ENCODE measurements at places on chromosomes 5 and 9.

- DNase-seq, result peak; percentile 42
Observed at GRCh38 chr5:172173564-172174153, 14.4 kb downstream of the STK10 start.

DNA sequence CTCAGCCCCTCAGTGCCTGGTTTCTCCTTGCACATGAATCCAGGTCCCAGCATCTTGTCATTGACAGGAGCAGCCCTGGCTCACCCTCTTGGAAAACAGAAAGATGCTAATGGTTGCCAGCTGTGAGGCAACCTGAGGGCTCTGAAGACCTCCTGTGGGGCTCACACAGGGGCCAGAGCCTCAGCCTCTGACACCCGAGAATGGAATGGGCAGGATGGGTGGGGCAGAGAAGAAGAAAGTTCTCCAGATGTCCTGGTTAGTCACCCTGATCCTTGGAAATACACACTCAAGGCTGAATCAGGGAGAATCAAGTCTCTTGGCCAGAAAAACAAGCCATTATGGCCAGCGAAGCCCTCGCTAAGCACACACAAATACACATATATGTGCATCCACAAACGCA lies 32.3 kb upstream of the SPATA31E1 start:
- DNase-seq, result no peak

DNA sequence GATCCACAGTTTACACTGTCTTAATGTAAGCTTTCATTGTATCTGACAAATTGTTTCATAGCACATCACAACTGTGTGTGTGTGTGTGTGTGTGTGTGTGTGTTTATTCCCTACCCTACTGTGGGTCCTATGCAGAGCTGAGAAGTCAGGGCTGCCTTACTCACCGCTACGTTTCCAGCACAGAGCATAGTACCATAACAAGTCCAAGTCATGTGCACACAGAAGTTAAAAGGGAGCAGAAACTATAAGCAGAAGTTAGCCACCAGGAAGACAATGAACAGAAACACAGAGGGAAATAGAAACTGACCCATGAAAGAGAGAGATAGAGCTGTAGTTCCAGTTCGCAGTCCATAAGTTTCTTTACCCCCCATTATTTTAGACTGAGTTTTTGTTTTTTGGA lies 38.2 kb upstream of the DMXL1 start:
- no peak for DNase-seq

GRCh38 chr5:15452781-15453180 lies 47.2 kb upstream of the FBXL7 start:
- no peak for DNase-seq

DNA sequence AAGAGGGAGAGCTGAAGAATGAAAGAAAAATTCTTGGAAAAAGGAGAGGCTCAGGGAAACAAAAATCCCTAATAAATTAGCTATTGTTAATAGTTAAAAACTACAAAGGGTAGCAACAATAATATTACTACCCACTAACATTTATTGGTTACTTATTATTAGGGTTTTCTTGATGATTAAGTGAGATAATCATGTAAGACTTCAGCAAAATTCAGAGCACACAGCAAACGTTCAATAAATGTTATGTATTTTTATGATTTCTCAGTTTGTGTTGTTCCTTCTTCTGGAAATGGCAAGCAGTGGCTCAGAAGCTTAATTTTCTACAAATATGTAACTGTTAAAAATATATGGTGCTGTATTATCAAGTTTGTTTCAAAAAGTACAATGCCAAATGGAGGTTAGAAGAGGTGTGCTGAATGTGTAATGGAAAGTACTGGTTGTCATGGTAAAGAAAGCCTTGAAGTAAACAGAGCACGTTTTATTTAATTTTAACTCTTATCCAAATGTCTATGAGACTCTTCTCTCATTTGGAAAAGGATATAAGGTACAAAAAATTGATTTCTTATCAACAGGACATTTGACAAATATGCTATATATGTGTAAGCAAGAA lies 226.0 kb upstream of the ATP10B start:
- DNase-seq, result no peak

- peak; percentile 25 for DNase-seq
Observed at GRCh38 chr9:7967093-7967827, 167.7 kb upstream of the DMAC1 start.

DNA sequence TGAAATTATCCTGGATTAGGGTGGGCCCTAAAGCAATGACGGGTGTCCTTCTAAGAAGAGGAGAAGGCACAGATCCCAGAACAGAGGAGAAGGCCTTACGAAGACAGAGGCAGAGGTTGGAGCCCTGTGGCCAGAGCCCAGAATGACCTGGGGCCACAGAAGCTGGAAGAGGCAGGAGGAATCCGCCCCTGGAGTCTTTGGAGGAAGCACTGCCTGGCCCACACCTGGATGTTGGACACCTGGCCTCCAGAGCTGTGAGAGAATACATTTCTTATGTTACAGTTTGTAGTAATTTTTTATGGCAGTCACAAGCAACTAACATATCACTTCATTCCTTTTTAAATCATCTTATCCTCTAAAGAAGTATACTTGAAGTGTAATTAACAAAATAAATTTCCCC lies 8.5 kb downstream of the MRPL36 start:
- DNase-seq, result no peak

GRCh38 chr5:121189342-121190305 lies 662.1 kb upstream of the FTMT start:
- no peak for DNase-seq

GRCh38 chr5:54136516-54137440 lies 173.6 kb downstream of the ARL15 start:
- no peak for DNase-seq

- no peak for DNase-seq
Observed at GRCh38 chr5:14706615-14707021, 42.1 kb downstream of the OTULIN start.

DNA sequence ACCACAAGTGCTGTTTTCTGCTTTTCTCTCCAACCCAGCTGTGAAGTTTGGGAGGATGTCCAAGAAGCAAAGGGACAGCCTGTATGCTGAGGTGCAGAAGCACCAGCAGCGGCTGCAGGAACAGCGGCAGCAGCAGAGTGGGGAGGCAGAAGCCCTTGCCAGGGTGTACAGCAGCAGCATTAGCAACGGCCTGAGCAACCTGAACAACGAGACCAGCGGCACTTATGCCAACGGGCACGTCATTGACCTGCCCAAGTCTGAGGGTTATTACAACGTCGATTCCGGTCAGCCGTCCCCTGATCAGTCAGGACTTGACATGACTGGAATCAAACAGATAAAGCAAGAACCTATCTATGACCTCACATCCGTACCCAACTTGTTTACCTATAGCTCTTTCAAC lies 145.2 kb downstream of the RORB start:
- no peak for DNase-seq

GRCh38 chr5:612498-613424 lies 621 bp downstream of the CEP72 start:
- DNase-seq, result no peak

GRCh38 chr9:106619211-106619610 lies 243.8 kb upstream of the ZNF462 start:
- no peak for DNase-seq

GRCh38 chr5:162068412-162068811 lies 839 bp downstream of the GABRG2 start:
- no peak for DNase-seq

GRCh38 chr9:100449420-100449819 lies 22.5 kb downstream of the MSANTD3 start:
- no peak for DNase-seq

DNA sequence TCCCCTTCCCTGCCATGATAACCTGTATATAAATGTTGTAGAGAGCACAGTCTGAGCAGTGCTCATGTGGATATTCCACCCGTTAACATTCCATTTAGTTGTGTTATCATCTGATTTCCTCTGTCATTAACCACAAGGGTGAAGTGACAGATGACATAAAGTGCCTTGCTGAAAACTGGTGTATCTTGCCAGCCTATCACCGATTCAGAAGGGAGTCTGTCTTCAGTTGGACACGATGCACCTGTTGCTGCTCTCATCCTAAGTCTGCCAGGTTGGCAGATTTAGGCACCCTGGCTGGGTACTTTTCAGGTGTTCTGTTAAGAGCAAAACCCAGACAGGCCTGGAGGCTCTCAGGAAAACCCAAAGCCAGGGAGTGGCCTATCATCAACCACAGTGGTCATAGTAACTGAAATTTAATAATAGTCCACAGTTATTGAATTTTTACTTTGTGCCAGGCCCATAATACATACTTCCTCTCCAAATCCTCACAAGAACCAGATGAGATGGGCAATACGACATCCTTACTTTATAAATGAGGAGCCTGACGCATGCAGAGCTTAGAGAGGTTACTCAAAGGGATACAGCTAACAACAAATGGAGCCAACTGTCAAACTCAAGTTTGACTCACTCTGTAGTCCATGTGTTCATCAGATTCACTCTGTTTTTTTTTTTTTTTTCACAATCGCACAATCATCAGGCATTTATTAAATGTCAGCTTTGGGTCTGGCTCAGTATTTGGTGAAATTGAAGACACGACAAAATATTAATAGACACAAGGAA lies 100.7 kb upstream of the SPRY4 start:
- no peak for DNase-seq

DNA sequence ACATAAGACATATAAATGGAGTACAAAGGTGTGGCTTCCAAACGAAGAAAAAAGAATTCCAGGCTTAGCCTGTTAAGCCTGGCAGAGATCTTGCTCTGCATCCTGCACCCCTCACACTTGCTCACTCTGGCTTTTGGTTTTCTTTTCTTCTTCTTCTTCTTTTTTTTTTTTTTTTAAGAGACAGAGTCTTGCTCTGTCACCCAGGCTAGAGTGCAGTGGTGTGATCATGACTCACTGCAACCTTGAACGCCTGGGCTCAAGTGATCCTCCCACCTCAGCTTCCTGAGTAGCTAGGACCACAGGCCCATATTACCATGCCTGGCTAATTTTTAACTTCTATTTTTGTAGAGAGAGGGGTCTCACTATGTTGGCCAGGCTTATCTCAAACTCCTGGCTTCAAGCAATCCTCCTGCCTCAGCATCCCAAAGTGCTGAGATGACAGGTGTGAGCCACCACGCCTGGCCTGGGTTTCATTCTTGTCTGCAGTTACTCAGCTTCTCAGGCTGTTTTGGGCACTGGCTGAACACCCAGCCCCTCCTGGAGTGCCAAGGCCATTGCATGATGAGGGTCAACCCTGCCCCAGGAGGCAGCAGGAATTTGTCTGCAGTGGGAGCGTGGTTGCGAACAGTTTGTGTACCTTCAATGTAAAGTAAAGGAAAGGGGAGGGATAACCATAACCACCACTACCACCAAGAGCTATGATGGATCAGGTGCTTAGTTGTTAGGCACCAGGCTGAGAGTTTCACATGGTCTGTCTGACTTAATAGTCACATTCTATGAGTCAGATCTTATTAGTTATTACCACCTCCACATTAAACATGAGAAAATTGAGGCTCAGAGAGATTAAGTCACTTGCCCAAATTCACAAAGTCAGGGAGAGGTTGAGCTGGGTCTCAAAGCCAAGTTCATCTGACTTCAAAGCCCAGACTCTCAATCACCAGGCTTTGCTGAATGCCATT lies 219.2 kb upstream of the PANK3 start:
- no peak for DNase-seq

DNA sequence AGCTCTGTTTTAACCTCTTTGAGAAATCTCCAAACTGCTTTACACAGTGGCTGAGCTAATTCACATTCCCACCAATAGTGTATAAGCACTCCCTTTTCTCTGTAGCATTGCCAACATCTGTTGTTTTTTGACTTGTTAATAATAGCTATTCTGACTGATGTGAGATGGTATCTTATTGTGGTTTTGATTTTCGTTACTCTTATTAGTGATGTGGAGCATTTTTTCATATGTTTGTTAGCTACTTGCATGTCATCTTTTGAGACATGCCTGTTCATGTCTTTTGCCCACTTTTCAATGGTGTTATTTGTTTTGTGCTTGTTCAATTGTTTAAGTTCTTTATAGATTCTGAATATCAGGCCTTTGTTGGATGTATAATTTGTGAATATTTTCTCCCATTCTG lies 225.2 kb upstream of the TRPC7 start:
- DNase-seq, result no peak

DNA sequence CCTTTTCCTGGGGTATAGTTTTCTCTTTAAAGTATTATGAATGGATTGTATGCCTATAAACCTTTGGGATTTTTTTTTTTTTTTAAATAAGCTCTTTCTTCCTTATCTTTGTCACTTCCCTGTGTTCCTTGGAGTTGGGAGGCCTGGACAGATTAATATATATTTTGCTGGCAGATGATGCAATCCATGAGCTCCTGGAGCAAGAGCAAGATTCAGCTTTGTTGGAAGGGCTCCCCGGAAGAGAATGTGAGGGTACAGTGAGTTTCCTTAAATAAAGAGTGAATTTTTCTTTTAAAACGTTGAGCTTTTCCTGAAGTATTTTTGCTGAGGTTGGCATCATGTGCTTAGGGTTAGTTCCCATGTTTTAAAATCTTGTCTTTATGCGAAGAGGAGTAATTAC lies 98.7 kb upstream of the SLC28A3 start:
- no peak for DNase-seq

DNA sequence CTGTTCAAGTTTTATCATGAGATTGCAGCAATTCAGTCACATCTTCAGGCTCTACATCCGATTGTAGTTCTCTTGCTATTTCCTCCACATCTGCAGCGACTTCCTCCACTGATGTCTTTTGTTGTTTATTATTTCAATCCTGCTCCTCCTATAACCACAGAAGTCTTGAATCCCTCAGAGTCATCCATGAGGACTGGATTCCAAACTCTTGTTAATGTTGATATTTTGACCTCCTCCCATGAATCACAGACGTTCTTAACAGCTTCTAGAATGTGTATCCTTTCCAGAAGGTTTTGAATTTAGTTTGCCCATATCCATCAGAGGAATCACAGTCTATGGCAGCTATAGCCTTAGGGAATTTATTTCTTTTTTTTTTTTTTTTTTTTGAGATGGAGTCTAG lies 3.6 kb downstream of the FBXO38 start:
- no peak for DNase-seq

- no peak for DNase-seq
Observed at GRCh38 chr9:116951588-116952435, 264.7 kb downstream of the TRIM32 start.

- no peak for DNase-seq
Observed at GRCh38 chr5:89255845-89256463, 373.0 kb upstream of the MEF2C start.

DNA sequence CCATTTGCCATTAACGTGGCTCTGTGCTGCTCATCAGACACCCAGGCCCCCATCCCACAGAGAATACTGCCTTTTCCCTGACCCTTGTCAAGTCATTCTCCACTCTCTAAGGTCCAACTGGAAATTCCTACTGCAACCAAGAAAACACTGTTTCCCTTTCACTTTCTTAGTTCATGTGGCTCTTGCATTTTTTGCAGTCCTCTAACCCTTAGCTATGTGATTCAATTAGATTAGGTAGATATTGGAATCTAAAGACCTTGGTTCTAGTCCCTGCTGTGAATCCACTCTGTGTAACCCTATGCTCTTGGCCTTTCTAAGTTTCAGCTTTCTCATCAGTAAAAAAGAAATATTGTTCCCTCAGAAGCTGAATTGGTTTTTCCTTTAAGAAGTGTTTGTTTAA lies 649.4 kb downstream of the CCDC171 start:
- no peak for DNase-seq

Data from GF-D8 (cell line).